ENCODE measurements at places on chromosomes 5 and 9.

DNA sequence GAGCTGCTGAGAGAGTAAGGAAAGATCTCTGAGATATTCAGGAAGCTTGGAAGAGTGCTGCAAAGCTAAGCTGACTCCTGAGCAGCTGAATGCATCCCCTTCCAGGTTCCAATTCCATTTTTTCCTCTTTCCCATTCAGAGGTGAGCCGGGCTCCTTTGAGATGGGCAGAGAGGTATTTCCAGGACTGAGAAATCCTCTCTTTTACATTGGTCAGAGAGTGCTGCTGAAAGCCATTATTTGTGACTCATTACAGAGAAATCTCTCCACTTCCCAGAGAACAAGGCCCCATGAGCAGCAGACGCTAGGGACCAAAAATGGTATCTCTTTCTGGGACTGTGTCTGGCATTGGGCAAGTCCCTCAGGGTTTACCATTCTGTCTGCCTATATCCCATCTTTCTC is 3.7 kb downstream of the MCTP1 start:
- DNase-seq, result no peak

- DNase-seq, result no peak
Observed at GRCh38 chr9:21682381-21682780, 120.1 kb upstream of the MTAP start.

GRCh38 chr5:65620021-65620420 is 4.1 kb downstream of the TRIM23 start:
- no peak for DNase-seq

DNA sequence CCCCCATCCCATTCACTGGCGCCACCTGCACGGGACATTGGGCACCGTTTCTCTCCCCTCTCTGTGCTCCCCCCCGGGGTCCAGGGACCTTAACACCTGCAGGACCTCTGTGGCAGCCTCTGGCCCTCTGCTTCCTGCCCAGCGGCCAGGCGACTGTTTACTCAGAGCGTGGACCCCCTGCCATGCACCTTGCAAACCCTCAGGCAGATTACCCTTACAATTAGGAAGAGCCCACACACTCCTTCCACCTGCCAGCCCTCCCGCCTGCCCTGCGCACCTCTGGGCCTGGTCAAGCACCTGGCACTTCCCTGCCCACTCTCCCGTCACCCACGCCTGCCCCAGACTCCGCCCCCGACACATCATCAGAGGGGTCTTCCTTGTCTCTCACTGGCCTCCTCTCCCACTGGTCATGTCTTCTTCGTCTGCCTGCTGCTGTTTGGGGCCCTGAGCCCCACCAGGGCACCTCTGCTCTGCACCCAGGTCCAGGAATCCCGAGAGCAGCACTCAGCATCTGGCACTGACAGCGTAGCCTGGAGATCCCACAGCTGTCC is 281.3 kb upstream of the IRX4 start:
- DNase-seq, result no peak

GRCh38 chr9:131382850-131383729 is 10.8 kb upstream of the PRRC2B start:
- peak; percentile 67 for DNase-seq

GRCh38 chr5:177154003-177154643 is 20.6 kb downstream of the NSD1 start:
- DNase-seq, result no peak

Measured in HuH-7 (cell line).